ENCODE measurements at places on chromosomes 7 and 10.

DNA sequence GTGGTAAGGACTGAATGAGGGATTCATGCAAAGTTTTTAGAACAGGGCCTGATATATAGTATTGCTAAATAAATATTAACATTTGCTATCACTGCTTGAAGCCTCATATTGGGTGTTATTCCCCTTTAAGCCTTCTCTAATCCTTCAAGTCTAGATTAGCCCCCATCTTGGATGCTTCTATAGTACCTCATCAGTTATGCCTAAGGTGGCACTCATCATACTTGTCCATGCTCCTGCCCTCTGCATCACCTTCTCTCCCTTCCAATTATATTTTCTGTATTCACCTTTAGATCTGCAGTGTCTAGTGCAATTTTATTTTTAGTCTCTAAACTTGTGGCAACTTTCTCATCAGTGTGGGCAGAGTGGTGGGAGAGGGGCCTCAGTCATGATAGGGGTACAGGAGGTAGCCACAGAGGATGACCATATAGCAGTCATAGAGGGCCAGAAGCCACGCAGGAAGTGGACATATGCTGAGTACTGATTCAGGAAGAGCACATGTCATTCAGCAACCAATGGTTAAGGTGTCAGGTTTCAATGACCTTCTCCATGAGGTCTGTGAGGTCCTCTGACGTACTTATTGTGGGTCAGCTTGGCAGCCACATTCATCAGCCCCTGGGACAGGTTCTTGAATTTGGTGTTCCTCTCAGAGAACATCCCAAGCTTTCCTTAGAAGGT, 2.5 kb downstream of the ENTPD1 start:
- peak; percentile 0 for DNase-seq

- DNase-seq = no peak
Observed at GRCh38 chr7:159031135-159031701, 113.4 kb downstream of the VIPR2 start.

- DNase-seq = no peak
Observed at GRCh38 chr10:10394933-10395658, 622.6 kb upstream of the CELF2 start.

DNA sequence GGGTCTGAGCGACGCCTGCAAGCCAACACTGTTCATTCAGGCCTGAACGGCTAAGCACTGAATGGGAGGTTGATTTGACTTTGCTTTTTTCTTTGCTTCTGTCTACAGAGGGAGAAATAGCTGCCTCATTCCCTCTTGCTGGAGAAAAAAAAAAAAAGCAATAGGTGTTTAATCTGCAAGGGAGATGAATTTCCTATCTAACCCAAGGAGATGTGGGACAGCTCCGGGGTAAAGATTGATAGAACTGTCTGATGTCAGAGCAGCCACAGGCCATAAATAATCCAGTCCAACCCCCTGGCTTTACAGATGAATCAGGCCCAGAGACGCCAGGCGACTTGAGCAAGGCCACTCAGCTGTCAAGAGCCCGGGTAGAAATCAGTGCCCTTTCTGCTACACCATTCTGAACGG, 168.0 kb downstream of the ARHGAP12 start:
- DNase-seq = peak; percentile 32

DNA sequence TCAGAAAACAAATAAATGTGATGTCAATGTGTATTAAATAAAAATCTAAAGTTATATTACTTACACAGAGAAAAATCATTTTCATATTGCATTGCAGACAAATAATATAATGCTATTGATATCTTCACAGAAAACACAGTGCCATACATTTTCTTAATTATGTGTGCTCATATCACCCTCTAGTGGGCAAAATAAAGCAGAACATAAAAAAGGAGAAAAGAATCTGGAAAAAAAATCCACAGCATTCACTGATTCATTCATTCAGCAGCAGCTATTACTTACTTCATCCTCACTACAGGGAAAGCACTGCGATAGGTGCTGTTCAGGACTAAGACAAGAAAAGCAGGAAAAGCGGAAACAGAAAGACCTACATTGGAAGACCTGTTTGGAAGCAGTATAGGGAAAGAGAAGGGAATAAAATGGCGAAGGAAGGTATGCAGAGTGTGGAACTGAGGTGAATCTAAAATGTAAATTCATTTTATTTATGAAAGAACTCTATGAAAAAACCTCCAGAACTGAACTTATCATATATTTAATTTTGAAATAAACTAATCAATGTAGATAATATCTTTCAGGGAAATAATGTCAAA, 73.2 kb downstream of the POT1 start:
- DNase-seq = peak; percentile 59

DNA sequence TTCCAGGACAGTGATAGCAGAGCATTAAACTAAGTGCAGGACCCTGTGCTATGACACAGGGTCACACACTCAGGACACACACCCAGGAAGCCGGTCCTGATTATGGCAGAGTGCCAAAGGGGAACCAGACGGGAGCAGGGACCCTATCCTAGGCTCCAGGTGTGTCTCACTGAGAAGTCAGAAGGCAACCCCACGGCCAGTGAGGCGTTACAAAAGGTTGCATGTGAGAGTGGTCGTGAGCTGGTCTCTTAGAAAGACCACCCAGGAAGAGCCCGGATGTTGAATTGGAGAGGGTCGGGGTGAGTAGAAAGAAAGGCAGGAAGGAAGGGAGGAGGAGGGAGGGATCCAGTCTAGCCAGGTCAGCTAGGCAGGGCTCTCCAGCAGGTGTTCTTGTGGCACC, 31.0 kb downstream of the FRMPD2 start:
- no peak for DNase-seq

GRCh38 chr7:100679129-100679926, 5.8 kb downstream of the GNB2 start:
- DNase-seq = no peak

DNA sequence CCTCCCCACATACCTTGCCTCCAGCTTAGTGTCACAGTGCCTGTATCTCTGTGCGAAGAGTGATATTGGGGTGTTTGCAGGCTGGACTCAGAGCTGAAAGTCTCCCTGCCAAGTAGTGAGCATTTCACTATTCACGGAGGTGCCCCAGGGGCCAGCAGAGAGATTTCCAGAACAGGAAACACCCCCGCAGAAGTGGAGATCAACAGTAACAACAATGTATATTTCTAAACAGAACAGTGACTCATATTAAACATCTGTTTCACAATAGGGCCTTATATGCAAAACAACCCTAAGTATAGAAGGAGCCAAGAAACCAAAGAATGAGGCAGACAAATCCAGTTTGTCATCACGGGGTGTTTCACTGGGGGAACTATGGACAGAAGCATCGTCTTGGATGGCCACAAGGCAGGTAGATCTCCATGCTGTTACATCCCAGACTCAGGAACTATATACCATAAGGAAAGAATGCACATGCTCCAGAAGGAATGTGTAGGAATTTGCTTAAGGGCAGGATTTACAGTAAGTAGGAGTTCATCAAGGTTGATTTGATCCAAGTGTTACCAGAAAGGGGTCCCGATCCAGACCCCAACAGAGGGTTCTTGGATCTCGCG, 29.3 kb upstream of the CCL24 start:
- no peak for DNase-seq

DNA sequence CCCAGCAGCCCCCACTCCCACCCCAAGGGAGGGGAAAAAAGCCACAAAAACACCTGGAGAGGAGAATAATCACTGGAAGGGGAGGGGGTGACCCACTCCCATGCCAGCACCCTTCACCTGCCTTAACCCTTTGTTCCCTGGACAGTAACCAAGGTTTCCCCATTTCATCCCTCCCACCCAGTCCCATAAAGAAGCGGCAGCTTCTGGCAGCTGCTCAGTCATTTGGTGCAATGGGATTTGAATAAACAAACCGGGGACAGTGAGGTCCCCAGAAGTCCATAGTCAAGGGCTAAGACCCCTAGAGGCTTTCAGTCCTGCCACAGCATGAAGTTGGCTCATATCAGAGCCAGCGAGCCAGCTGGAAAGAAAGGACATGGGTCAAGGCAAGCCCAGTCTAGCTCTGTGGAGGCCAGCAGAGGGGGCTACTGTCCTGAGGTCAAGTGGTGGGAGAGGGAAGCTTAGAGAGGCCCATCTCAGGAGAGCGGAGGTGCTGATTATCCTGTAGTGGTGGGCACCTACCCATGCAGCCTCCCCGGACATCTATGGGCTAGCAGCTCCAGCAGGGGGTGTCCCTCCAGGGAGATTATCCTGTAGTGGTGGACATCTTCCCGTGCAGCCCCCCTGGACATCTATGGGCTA, 58.9 kb upstream of the LBX1 start:
- peak; percentile 61 for DNase-seq

DNA sequence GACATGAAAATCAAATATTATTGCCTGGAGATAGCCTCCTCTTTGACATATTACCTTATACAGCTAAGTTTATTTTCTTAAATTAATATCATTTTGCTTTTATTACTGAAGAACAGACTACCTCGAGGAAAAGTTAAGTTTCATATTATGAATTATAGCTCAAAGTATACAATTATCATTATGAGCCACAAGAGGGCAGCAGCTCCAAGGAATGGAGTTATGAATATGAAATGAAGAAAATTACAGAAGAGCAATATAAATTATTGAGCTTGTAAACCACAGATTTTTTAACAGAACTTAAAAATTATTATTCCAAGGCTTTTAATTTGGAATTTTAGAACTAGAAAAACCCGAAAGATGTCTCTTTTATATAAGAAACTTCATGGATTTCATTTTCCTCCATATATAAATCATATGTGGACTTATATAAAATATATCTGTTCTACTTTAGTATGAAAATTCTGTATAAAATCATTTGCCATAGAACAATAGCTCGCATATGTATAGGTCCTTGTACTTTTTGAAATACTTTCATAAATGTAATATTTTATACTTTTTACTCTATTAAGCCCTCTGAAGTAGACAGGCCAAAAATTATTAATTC, 40.1 kb downstream of the IQUB start:
- DNase-seq = peak; percentile 44

DNA sequence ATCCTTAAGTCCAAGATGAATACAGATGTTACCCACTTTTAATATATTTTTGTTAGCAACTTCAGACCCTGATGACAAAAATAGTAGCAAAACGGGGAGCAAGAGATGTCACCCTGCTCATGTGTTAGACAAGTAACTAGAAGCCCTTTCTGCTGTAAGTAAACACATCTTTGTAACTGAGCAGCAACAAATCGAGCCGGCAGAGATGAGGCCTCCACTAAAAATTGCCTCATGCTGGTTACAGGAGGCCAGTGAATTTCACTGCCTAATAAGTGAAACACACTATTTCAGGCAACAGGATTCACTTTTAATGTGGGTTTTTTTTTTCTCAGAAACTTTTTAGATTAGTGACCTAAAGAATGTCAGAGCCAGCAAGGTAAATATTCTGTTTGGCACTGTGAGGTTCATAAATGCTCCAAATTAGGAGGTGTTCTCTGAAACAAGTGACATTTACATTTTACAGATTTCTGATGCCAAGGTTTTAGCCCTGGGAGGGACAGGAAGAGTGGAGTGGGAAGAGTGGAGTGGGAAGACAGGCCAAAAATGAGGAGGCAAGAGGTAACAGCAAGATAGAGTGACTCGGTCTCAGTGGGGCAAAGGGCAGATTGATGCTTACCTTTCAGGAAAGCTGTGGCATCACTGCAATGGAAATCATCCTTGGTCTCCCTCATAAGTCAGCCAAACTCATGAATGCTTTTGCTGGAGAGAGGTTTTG, 53.6 kb upstream of the LRRC17 start:
- no peak for DNase-seq

DNA sequence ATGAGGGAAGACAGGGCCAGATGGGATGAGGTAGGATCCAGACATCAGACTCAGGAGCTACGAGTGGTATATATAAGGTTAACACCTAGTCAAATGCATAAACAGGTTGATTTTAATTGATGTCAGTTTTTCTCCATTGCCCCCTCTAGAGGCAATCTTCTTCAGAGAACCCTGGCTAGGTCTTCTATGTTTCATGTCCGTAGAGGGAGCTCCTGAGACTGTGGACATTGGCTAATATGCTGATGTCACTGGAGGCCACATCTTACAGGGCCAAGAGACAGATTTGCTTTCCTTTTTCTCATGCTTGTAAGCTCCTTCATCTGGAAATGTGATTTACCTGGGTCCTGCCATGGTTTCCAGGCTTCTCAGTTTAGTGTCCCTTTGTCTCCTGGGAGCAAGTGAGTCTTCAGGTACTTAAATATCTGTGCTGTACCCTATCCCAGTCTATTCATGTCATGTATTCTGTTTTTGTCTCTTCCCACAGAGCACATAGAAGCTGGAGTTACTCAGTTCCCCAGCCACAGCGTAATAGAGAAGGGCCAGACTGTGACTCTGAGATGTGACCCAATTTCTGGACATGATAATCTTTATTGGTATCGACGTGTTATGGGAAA, 161.6 kb upstream of the PRSS1 start:
- DNase-seq = peak; percentile 55

- no peak for DNase-seq
Observed at GRCh38 chr7:38512704-38513103, 118.5 kb downstream of the AMPH start.

GRCh38 chr10:78336402-78336791, 302.7 kb downstream of the RPS24 start:
- DNase-seq = no peak

All from NCI-H82 (cell line).